ENCODE measurements at places on chromosomes 7 and 10. TPM values are rescaled to one million over a fixed set of nuclear protein-coding genes. Genes with fewer than 3 reads are reported as not detected.

Gene VGF
- not detected for total RNA-seq

Gene SEMA4G
- total RNA-seq = 1.1 TPM

Gene OPN4
- not detected for total RNA-seq

Gene PON1
- not detected for total RNA-seq

Gene MSMB
- not detected for total RNA-seq

Gene CADPS2
- 7.2 TPM for total RNA-seq

Gene OR2A1
- 0.16 TPM for total RNA-seq

Gene FBXL15
- 51.3 TPM for total RNA-seq

Gene EBLN1
- not detected for total RNA-seq

Gene FAM237B
- total RNA-seq = not detected

Gene SPDYE2
- not detected for total RNA-seq

Gene MINDY3
- total RNA-seq = 31.5 TPM

Gene MOGAT3
- total RNA-seq = not detected

Gene SLC26A5
- total RNA-seq = 0.54 TPM

Gene MSS51
- total RNA-seq = 2.5 TPM

Gene THSD7A
- total RNA-seq = 6.9 TPM

Gene ARID5B
- 57.3 TPM for total RNA-seq

Gene LRRD1
- 0.83 TPM for total RNA-seq

Gene PNLIPRP2
- total RNA-seq = not detected

Gene ZC3HAV1L
- total RNA-seq = 16.9 TPM

Gene ZNF467
- total RNA-seq = 15.7 TPM

All from sigmoid colon (tissue), 7 donors.